Left forelimb (tissue), 1 donor: ENCODE measurements at places on chromosomes 11 and 22.
A peak's percentile ranks its signal among the peaks of the same experiment; 100 is the strongest.

DNA sequence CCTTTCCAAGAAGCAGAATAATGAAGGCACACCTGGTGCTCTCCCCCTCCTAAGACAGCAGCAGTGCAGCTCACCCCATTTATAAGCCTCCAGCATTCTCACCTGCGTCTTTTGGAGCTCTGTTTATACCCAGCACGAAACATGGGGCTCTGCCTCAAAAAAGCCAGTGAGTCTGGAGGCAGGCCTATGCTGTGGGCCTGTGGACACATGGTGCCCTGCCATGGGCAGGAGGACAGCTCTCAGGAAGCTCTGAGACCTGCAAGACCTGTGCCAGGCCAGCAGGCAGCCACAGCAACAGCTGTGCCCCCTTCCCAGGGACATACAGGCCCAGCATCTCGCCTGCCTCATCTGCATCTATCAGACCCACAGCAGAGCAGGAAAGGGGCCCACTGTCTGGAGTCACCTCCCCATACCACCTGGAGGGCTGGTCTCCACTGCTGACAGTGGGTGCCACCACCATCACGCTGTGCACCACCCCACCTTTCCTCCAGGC lies 64.2 kb downstream of the DGCR2 start:
- no peak for DNase-seq

GRCh38 chr22:40602231-40602630 lies 34.3 kb downstream of the MRTFA start:
- no peak for DNase-seq

DNA sequence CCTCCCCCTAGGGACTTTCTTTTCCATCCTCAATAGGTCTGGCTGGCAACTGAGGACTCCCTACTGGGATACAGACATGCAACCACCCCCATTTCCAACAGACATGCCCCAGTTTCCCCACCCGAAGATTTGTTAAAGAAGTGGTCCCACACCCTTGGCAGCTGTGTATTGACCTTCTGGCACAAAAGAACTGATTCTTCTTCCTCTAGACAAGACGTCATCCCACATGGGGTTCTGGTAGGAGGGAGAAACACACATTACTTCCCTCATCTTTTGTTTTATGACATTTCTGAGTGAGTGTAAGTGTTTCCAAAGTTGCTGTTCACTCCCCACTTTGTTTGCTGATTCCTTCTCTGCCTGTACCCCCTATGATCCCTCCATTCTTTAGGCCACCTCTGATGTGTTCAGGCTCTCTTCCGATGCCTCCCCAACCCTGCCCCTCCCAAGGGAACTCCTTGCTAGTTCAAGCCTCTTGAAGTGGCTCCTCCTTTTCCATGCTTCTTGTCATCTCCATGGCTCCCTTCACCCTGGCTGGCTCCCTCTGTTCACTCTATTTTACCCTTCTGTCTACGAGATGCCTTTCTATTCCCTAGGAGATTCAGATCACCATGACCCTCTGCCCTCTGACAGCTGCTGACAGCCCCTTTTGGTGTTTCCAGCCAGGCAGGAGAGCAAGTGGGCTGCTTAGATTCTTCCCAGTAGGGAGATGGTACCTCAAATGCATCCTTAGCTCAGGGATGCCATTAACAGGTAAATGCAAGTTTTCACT lies 4.3 kb downstream of the KIRREL3 start:
- DNase-seq, result no peak

DNA sequence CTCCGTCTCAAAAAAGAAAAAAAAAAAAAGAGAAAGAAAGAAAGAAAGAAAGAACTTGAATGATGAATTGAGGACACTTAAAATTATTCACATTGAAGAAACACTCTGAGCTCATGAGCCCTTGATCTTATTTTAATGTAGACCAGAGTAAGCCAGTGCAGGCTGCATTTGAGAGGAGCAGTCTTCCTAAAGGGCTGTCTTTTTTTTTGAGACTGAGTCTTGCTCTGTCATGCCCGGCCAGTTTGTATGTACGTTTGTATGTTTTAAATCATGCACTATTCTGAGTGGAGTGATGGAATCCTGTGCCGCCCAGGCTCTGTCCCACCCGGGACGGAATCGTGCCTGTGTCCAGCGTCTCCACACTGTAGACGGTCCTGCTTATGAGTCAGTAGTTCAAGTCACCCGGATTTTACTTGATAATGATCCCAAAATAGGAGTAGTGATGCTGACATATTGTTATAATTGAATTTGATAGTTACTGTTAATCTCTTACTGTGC lies 9.6 kb downstream of the FGF4 start:
- DNase-seq, result no peak

DNA sequence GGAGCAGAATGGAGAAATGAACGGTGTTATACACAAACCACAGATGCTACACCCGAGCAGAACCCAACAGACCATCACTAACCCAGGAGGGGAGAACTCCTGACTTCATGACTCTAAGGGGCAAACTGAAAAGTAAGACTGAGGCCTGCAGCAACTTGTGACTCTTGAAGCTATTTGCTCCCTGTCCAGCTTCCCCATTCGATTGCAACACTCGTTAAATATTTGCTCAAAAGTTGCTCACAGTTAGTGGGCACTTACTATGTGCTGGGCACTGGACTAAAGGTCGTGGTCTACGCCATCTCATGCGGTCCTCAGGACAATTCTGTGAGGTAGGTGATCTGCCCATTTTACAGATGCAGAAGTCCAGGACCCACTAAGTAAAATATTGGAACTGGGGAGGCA lies 9.5 kb upstream of the ADA2 start:
- DNase-seq, result no peak

DNA sequence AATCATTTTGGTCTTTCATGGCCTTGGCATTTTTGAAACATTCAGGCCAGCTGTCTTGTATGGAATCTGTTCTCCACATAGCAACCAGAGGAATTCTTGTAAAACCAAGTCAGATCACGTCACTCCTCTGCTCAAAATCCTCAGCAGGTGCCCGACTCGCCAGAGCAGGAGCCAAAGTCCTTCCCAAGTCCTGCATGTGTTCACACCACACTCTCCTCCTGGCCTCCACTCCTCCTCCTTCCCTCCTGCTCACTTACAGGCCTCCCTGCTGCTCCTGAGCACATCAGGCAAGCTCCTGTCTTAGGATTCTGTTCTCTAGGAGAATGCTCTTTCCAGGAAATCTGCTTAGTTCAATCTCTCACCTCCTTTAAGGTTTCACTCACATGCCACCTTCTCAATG lies 6.9 kb upstream of the PSMC3 start:
- no peak for DNase-seq

GRCh38 chr11:37503411-37504059 lies 905.5 kb upstream of the RAG2 start:
- DNase-seq, result no peak

GRCh38 chr22:19638282-19639015 lies 75.9 kb upstream of the SEPTIN5 start:
- peak; percentile 41 for DNase-seq

DNA sequence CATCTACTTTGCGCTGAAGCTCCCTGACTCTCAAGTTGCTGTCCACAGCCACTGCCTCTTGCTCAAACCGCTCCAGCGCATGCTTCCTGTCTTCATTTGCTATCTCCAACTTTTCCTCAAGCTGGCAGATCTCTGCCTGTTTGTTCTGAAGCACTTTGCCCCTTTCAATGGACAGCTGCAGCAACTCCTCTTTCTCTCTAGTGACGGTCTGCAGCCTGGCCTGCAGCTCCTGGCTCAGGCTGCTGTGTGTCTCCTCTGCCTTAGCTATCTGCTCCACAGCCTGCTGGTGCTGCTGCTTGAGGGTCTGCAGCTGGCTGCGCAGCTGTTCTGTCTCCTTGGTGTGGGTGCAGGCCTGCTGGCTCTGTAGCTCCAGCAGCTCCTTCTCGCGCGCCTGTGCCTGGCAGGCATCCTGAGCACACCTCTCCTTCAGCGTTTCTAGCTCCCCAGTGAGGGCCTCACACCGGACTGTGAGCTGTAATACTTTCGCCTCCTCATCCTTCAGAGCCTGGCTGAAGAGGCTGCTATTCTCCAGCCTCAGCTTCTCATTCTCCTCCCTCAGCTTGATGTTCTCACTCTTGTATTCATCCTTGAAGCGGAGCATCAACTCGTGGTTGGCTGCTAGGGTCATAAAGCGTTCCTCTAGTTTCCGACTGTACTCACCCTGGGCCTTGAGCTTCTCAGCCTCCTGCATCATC lies 723 bp downstream of the CCDC89 start:
- DNase-seq, result peak; percentile 69

DNA sequence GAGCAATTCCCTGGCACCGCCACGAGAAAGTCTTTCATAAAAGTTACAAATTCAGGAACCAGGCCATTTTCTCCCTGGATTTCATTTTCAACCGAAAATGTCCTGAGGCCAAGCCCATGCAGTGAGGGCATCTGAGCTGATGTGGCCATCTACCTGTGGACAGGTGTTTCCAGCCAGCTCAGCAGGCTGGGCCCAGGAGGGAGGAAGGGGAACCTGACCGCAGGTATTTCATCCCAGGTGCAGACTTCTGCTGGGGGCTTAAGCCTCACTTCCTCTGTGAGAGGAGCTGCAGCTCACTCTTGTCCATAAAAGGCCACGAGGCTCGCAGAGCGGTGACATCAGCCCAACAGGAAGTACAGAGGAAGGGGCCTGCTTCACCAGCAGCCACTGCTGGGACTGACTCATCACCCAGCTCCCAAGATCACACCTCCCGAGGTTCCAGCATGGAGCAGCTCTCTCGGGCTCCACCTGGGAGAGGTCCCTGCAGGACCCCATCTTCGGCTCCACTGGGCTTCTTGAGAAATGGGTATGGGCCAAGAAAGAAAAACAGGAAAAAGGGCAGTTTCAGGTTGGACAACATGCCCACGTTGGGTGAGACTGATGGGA lies 56.4 kb downstream of the MYH9 start:
- no peak for DNase-seq

DNA sequence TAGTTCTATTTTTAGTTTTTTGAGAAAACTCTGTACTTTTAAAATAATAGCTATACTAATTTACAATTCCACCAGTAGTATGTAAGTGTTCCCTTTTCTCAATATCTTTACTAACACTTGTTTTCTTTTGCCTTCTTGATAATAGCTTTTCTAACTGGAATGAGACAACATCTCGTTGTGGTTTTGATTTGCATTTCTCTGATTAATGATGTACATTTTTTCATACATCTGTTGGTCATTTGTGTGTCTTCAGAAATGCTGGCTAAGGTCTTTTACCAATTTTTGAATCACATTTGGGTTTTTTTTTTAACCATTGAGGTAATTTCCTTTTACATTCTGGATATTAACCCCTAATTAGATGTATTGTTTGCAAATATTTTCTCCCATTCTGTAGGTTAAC lies 258.9 kb downstream of the DYNC2H1 start:
- DNase-seq, result no peak

GRCh38 chr11:12241971-12242672 lies 131.7 kb downstream of the MICAL2 start:
- DNase-seq, result no peak

DNA sequence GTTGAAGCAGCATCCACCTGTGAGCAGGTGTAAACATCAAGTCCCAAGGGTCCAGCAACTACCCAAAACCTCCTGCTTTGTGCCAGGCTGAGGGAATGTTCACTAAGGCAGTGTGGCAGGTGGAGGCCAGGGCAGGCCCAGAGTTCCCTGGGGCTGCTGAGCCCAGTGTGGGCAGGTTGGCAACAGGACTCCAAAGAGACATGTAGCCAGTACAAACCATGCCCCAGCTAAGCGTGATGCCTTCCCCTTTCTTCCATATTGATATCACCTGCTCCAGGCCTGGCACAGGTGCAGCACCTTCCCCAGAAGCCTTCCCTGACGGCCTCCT lies 30.0 kb upstream of the SCUBE2 start:
- no peak for DNase-seq

DNA sequence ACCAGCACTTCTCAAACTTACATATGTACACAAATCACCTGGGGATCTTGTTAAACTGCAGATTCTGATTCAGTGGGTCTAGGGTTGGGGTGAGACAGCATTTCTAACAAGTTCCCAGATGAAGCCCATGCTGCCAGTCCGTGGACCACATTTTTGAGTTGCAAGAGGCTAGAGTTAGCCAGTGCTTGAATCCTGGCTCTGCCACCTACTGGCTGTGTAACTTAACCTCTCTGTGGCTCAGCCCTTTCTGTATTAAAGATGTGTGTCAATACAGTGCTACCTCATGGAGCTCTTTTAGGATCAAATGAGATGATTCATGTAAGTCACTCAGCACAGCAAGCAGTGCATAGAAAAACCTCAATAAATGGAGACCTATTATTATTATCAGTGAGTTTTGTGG lies 90.2 kb upstream of the ISX start:
- no peak for DNase-seq

DNA sequence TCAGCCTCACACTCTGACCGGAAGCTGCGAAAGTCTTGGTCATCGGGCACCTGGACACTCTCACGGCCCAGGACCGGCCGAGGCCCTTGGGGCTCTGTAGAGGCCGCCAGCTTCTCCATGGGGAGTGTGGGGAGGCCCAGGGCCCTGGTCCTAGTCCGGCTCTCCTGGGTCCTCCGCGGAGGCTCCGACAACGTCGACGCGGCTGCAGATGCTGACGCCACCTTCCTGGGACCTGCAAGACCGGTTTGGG lies 12.9 kb downstream of the STARD10 start:
- DNase-seq, result no peak

DNA sequence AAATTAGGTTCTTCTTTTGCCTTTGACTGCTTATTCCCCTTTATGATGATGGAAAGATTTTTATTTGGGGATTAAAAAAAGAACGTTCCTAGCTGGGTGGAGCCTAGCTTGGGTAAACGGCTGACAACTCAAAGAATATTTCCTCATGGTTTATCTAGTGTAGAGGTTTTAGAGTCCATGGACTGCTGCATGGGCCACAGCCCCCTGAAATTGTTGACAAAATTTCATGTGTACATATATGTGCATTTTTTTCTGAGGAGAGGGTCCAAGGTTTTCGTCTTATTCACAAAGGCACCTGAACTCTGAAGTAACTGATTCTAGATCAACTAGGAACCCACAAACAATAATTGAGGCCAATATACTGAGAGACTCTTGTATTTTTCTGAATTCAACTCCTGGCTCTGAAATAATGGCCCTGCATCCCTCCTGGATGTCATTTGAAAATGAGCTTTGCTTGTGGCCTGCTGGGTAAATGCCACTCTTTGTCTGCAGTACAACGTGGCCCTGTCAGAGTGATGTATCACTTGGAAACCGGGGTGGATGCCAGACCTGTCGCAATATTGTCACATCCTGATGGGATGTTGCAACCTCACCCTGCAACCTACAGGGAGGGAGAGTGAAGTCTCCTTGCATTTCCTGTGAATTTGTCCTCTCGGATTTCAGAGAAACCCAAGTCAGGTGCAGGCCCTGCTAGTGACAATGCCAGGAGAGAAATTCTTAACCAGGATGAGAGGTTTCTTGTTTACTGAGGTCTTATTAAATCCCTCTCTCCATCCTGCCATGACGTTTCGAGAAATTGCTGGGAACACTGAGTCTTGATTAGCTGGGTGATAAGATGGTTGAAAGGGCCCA lies 33.8 kb downstream of the EHF start:
- no peak for DNase-seq
